Skeletal muscle cell (primary cell): ENCODE measurements at places on chromosomes 7 and 10.

DNA sequence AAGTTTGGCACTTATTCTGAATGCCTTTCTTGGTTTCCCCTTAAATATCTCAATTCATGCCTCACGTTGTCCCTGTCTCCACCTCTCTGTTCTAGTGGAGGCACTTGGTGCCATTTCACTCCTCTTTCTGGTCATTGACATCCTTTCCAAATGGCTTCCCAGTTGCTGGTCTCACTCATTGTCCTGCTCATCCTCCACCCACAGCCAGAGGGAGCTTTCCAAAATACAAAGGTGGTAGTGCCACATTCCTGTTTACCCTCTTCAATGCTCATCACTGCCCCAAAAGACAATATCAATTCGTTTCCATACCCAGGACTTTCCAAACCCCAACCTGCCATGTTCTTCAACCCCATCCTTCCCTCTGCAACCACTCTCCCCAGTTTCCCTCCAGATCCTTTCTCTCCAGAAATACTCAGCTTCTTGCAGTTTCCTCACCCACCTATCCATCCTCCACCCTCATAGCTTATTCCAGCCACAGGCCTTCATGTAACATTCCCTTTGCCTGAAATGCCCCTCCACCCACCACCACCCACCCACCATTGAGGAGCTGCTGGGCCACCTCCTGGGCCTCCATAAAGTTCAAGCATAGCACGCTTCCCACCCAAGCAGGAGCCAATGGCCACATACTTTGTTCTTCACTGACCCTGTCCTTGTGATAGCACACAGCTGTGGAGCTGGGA lies 63.1 kb upstream of the ADRB1 start:
- no peak for DNase-seq

DNA sequence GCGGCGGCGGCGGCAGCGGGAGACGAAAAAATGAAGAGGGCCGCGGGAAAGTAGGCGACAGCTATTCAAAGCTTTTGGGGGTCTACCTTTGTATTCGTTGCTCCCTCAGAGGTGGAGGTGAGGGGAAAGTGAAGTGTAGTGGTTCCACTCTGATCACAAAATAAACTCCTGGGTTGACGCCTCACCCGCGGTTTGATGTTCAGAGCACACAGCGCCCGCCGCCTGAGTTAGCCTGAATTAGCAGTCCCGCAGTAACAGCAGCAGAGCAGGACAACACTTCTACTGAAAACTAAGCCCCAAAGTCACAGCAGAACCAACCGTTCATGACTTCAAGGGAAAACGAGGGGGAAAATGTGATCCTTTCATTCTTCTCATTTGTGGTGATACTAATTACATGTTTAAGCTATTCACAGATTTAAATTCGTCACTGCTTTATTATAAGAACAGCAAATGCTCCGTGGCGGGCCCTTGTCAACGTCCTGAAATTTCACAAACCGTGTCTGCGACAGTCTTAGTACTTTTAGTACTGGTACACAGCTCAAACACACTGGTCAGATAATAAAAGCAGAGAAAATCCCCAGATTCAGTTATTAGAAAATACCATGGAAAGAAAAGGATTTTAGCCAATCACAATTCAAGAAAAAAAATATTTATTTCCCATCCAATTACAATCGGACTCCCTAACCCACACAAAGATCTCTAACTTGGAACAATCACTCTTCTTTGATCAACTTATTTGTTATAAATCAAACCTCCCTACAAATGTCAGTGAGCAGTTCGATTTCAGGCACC lies 563 bp upstream of the JMJD1C start:
- no peak for DNase-seq

DNA sequence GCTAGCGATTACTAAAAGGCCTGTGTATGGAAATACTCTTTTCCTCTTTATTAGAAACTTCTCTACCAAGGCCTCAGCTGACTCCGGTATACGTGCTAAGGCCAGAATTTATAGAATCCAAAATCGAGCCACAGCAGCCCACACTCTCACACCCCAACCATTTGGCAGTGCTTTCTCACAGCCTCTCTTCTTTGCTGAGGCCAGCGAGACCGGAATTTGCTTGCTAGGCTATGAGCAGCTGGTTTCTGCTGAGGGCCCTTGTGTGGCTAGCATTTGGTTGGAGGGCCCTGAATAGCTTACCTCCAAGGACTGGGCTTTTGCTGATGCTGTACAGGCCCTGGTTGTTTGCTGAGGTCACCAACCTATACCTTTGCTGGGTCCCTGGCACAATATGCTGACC lies 46.1 kb downstream of the ITGB8 start:
- DNase-seq = no peak

DNA sequence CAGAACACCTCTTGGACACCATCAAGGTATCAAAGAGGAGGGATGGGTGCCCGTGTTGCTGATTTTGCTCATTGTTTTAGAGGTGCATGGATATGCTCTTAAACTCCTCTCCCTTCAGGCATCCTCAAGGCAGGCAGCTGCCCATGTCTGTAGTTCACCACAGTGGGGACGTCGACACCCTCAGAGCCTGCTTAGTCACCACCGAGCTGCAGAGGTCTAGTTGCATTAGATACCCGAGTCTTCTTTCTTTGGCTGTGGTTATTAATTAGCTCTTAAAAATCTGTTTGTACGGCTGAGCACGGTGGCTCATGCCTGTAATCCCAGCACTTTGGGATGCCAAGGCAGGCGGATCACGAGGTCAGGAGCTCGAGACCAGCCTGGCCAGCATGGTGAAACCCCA lies 24.7 kb upstream of the TSPAN13 start:
- no peak for DNase-seq
